Inflammatory macrophage treated with lipopolysaccharide for 1 hour (primary cell): ENCODE measurements at places on chromosomes 13 and 19.
A peak's percentile ranks its signal among the peaks of the same experiment; 100 is the strongest.

DNA sequence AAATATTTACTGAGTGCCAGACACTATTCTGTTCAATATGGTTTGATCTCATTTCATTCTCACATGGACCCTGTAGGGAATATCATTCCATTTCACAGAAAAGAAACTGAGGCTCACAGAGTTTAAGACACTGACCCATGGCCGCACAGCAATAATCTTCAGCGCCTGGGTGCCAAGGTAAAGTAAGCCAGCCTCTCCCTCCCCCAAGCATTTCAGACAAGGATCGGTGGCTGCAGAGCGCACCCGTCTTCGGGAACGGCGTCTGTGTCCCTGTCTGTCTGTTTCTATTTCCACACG is 4.3 kb upstream of the PDE4A start:
- DNase-seq: no peak

DNA sequence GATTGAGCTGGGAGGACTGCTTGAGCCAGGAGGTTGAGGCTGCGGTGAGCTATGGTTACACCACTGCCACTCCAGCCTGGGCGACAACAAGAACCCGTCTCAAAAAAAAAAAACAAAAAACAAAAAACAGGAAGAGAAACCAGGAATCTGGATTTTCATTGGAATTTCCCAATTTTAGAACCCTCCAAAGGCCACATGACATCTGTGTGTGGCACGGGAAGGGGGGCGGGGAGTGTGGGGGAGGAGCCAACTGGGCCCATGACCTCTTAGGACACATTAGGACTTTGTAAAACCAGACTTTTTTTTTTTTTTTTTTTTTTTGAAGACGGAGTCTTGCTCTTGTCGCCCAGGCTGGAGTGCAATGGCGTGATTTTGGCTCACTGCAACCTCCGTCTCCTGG is 21.2 kb upstream of the MYDGF start:
- peak; percentile 98 for DNase-seq

DNA sequence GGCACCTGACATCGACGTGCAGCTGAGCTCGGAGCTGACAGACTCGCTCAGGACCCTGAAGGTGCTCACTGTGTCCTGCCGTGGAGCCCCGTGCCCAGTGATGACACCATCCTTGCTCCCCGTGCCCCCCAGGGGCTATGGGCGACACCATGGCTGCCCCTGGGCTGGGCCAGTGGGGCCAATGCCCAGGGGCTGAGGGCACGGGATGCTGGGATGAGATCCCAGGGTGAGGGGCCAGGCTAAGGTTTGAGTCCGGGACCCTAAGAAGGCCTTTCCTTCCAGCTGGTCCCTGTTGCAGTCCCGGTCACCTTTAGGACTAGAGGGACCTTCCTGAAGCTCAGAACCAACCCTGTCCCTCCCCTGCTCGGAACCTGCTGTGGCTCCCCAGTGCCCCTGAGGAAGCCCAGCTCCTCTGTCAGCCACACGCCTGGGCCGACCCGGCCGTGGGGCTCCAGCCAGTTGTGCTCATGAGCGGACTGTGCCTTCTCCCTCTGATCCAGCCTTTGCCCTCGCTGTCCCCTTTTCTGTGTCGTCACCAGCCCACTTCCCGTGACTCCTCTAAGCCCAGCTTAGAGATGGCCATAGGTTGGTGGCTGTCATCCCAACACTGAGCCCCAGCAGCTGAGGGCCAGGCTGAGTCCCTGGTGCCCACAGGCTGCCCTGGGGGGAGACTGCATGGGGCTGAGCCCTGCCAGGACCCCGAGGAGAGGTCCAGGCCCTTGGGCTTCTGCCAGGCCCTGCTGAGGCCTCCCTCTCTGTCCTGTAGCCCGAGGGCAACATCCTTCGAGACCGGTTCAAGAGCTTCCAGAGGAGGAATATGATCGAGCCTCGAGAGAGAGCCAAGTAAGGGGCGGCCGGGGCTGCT is 10.6 kb downstream of the NOP53 start:
- DNase-seq: no peak

DNA sequence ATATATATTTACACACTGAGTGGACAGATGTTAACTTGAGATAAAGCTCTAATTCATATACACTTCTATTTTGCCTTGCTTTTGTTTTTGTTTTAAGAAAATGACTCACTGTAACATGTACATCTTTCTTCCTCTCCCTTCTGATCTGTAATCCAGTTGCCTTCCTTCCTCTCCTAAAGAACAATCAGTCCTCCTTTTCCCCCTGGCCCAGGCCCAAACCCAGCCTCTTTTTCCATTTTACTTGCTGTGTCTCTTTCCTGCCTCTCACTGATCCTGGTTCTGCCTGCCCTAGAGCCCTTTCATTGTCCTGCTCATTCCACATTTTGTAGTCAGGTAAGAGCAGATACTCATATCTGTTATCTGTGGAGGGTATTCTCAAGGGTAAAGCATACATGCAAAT is 50.8 kb downstream of the ZAR1L start:
- DNase-seq: no peak

- DNase-seq: no peak
These were observed 49.7 kb downstream of the CRTC1 start for GRCh38 chr19:18733196-18733647.

DNA sequence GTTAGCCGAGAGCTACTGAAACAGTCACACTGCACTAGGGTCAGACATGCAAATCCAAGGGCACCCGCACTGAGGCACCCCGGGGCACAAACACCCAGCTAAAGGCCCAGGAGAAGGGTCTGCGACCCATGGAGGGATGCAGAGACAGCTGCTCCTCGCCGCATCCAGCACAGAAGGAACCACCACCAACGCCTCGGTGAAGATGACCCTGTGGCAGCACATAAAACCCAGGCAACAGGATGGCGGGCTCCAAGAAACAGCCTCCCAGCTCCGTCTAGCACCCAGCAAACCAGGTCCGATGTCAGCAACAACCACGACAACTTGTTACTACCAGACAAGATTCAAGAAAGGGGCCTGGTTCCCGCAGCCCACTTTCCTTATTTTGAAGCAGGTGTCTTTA is 82.1 kb downstream of the STK24 start:
- no peak for DNase-seq

DNA sequence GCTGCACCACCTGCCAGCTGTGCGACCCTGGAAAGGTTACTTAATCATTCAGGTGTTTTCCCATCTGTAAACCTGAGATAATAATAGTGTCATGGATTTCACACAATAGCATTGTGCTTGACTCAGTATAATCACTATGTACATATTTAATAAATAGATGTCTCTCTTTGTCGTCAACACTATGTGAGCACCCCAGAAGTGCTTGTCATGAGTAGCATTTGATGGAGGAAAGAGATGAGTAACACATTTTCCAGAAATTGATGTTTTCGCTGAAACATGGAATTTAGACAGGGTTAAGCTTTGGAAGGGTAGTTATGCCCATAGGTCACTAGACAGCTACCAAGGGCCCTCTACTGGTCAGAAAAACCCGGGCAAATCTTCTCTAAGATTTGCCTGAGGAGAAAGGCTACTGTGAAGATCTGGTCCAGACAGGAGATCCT is 9.5 kb upstream of the MBNL2 start:
- DNase-seq: no peak

DNA sequence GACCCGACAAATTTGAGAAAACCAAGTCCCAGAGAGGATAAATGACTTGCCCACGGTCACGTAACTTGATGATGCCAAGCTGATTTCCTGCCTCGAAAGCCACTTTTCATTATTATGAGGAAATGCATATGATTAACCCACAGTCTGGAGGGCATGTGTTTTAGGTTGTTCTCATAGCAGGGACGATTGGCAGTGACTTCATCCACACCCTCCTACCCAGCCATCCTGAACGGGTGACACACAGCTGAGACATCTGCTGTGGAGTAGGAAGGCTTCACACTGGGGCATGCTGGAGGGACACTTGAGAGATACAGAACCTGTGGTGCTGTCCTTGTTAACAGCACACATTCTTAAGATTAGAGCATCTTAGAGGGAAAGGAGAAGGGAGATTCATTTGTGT is 65.4 kb upstream of the WDFY2 start:
- DNase-seq: peak; percentile 76

DNA sequence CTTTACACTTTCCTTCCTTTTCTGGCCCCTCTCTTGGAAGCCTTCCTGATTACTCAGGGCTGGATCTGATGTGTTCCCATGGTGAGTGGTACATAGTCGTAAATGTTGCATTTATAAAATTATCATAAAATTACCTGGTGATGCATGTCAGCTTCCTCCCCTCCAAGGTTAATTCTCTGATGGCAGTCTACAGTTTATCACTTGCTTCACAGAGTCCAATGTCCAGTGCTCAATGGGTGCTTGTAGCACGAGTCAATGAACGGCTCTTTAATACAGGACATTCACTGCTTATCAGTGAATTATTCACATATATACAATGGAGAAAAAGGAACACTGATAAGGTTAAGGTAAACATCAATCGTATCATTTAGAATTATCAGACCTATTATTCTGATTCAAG is 27.0 kb upstream of the OXGR1 start:
- DNase-seq: no peak

- peak; percentile 87 for DNase-seq
These were observed 3.7 kb upstream of the SPIB start for GRCh38 chr19:50414864-50415660.

DNA sequence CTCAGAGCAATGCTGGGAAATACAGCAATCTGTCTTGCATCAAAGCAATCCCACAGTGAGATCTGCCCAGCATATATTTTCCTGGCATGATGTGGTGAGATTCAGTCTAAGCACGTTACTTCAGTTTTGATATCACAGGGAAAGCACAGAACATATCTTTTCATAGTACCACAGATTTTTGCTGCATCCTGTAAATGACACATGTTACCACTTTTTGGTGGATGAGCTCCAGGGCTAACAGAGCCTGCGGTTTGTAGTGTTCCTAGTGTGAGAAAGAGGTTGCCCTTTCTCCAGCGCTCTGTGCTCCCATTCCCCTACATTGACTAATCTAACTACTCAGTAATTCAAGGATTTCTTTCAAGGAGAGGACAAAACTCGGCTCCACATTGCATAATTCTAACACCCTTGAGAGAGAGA is 409.0 kb downstream of the GPC6 start:
- DNase-seq: no peak

DNA sequence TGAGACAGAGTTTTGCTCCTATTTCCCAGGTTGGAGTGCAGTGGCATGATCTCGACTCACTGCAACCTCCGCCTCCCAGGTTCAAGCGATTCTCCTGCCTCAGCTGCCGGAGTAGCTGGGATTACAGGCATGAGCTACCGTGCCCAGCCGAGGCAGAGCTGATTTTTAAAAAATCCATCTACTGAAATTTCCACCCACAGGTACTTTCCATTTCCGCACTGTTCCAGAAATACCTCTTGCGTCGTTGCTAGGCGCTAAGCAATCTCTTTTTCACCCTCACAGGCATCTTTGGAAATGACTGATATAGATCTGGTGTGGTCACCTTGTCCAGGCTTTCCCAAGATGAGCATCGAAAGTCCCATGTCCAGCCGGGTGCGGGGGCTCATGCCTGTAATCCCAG is 9.4 kb downstream of the TMEM38A start:
- DNase-seq: no peak

- DNase-seq: no peak
These were observed 118.8 kb downstream of the CDK8 start for GRCh38 chr13:26372747-26373146.

GRCh38 chr13:110610955-110611595 is 4.3 kb upstream of the NAXD start:
- no peak for DNase-seq

DNA sequence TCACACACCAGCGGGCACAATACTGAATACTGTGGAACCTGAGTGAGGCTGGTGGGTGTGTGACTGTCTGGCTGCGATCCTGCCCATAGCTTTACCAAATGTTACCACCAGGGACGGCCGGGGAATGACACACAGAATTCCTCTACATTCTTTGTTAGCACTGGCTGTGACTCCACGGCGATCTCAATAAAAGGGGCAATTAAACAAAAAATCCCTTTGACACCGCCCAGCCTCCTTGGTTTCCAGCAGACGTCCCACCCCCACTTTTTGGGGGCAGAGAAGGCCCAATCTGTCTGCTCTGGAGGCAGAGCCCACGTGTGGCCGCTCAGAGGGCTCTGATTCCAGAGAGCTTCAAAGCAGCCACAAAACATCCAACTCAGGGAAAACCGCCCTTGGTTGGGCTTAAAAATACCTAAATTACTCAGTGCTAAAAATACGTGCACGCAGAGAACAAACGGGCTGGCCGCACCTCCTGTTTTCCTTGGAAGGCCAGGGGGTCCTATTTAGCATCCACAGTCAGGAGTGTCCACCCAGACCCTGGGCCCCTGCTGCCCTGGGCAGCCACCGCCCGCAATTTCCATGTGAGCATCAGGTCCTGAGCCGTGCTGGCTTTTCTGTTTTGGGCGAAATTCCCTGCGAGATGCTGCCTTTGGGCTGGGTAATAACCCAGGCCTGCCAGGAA is 47.8 kb downstream of the GADD45B start:
- DNase-seq: no peak

DNA sequence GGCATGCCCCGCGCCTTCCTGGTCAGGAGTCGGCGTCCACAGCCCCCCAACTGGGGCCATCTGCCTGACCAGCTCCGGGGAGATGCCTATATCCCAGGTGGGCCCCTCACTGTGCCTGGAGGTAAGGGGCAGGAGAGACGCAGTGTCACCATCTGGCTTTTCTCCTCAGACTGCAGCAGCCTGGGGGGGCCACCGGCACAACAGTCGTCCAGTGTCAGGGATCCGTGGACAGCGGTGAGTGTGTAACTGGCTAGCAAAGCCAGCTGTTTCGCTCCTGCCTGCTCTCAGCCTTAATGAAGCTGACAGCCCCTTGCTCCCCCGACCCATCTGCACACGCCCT is 227 bp downstream of the OVOL3 start:
- no peak for DNase-seq

DNA sequence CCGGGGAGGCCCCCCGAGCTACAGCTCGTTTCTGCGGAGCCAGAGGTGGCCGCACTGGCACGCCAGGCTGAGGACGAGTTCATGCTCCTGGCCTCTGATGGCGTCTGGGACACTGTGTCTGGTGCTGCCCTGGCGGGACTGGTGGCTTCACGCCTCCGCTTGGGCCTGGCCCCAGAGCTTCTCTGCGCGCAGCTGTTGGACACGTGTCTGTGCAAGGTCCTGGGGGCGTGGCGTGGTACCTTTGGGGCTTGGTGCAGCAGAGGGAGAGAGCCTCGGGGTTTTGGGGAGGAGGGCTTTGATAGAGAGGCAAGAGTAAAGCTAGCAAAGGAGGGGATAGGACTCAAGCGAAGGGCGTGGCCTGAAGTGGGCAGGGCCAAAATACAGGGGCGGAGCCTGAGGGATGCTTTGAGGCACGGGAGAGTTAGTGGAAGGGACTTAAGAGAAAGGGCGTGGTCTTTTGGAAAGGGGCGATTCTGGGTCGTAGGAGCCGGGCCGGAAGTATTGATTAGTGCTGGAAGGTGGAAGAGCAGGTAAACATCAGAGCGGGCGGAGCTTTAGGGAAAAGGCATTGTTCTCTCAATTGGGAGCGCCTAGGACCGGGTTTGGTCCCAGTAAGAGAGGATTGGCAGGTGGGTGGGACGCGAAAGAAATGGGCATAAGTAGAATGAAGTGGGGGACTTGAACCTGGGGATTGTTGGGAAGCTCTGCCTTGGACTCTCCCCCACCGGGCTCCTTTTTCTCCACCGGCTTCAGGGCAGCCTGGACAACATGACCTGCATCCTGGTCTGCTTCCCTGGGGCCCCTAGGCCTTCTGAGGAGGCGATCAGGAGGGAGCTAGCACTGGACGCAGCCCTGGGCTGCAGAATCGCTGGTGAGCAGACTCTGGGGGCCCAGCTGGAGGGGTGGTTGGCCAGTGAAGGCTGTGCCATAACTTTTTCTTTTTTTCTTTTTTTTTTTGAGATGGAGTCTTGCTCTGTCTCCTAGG is 1.2 kb downstream of the PPM1N start:
- peak; percentile 52 for DNase-seq
